ENCODE measurements at places on chromosomes 13 and 19. TPM values are rescaled to one million over a fixed set of nuclear protein-coding genes. Genes with fewer than 3 reads are reported as not detected.
A peak's percentile ranks its signal among the peaks of the same experiment; 100 is the strongest.

DNA sequence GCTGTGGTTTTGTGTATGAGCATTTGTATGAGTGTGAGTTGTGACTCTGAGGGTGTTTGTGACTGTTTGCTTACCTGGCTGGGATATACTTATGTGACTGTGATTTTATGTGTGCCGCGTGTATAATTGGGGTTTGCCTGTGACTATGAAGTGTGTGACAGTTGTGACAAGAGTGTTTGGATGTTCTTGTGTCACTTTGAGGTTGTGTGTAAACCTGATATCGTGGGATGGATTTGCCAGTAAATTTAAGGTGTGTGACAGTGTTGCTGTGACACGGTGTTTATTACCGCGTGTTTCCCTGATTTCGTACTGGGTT is 442 bp downstream of the ZNF420 start:
- no peak for DNase-seq

GRCh38 chr13:29579094-29579493 is 16.4 kb downstream of the SLC7A1 start:
- no peak for DNase-seq

GRCh38 chr19:33388725-33389420 is 15.4 kb downstream of the CEBPG start:
- DNase-seq, result no peak

DNA sequence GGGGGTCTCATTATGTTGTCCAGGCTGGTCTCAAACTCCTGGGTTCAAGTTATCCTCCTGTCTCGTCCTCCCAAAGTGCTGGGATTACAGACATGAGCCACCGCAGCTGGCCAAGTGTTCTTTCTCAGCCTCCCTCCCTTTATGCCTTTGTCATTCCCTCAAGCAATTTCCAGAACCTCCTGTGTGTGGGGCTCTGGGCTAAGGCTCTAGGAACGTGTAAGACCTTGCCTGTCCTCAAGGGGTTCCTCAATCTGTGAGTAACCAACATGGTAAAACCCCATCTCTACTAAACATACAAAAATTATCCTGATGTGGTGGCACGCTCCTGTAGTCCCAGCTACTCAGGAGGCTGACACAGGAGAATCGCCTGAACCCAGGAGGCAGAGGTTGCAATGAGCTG is 15.5 kb upstream of the SPACA4 start:
- no peak for DNase-seq

DNA sequence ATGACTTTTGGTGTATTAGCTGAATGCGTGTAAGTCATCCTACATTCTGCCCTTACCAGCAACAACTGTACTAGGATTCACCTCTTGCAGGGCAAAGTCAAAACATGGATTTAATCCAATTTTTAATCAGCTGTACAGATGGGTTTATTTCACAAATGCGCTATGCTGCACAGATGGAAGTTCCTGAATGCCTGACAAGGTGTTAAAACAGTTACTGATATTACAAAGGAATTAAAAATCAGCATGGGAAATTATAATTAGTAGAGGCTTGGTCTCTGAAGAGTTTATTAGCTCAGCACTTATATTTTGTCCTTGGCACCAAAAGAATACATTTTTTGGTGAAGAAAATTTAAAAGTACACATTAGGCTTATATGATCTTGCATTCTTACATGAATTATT is 448.9 kb downstream of the PCDH9 start:
- DNase-seq, result no peak

GRCh38 chr19:21133633-21134032 is 8.2 kb upstream of the ZNF431 start:
- no peak for DNase-seq

- no peak for DNase-seq
These were observed 60.3 kb downstream of the CCDC70 start for GRCh38 chr13:51921790-51922740.

DNA sequence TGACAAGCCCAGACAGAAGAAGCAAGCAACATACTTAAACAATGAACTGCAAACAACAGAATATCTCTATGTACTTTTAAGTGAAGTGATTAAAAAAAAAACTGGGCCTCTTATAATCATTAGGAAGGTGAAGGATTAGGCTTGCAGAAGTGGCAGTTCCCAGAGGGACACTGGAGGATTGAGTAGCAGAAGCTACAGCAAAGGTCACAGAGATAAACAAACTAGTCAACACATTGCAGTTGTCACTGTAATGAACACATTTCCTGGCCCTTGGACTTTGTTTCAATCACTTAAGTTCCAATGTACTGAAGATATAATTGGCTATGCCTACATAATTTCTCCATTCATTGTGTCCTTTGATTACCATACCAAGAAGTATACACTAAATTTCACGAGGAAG is 1498.8 kb downstream of the SLITRK5 start:
- no peak for DNase-seq

- DNase-seq, result no peak
These were observed 899.8 kb upstream of the MIR17HG start for GRCh38 chr13:90447734-90448101.

DNA sequence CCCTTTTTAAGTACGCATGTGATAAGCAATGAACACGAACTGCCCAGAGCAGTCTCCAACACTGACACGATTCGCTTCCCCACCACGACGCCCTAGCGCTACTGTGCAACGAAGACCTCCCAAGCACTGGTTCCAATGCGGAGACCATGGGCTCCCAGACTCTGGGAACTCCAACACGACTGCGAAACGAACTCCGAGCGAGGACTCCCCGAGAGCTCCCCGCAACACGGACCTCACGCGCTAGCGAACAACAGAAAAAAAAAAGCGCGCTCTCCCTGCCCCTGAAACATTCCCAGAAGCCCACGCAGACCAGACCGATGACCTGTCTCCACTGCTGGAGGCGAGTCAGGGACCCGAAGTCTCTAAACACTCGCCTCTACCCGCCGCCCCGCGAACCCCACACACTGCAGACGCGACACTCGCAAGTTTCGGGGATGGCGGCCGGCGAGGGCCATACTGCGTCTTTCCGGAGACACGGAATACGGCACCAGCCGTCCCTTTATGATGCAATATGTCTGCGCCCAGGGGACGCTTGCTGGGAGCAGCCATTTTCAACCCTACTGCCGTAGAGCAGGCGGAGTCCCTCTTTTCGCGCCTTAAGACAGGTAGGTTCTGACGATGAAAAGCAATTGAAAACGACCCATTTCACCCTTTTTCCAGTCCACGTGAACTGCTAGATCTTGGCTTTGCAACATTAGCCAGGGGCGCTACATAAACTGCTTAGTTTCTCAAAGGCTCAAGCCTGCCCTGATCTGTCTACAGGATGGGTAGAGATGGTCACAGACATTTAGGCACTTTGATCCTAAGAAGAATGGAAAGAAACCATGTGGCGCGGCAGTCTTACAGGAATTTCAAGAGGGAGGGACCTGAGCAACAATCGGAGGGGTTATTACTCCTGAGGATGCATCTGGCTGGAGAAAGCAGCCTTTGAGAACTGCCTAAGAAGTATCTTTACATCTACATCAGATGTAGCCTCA is at the start of gene ZNF577:
Gene ZNF577, minus strand, starts transcription at position 430 of the 977 bp plus-strand sequence. CDS start 7,569 bp downstream, outside the sequence.
- DNase-seq, result peak; percentile 44

DNA sequence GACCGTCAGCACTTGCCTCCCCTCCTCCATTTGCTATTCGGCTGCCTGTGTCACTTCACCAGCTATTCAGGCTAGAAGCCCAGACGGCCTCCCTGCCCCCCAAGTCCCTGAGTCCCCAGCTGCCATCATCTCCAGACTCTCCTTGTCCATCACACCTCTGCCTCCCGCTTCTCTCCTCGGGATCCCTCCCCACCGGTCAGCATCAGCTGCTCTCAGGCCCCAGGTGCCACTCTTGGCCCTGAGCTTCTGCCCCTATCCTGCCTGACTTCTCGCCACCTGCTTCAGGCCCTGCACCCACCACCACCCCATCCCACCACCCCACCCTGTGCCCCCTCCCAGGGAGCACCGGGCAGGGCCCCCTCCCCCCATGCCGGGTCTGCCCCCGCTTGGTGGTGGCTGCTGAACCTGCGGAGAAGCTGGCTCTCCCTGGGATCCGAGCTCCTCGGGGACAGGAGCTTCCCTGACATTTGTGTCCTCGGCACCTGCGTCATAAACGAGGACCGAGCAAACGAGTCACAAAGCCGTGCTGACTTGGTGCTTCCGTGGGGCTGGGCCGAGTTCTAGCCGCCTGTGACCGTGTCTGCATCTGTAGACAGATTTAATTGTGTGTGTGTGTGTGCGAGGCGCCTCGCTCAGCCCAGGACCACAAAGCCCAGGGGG is 70.3 kb upstream of the MCF2L start:
- no peak for DNase-seq

DNA sequence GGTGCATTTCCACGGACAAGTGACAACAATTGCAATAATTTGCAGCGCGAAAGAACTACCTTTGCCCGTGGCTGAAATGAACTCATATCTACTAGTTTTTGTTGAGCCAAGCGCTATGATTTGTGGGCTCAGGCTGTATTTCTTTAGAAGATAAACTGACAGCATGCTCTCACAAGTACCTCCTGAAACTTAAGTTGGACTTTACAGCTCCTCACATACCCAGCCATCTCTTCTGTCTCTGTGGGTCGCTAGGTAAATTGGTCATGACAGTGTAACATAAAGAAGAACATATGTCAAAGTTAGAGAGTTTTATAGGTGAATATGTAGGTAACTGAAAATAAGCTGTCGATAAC is 839 bp downstream of the COG6 start:
- no peak for DNase-seq

DNA sequence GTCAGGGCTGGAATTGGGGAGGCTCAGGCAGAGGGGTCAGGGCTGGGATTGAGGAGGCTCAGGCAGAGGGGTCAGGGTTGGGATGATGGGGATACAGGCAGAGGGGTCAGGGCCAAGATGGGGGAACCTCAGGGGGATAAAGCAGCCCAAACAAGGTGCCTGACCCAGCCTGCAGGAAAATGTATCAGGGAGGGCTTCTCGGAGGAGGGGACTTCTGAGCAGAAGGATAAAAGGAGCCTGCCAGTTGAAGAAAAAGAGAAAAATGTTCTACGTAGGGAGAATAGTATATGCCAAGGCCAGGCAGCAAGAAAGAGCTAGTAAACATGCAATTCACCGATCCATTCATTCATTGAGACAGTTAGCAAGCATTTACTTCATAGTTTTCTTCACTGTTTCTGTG is 84.8 kb downstream of the MAP4K1 start:
- no peak for DNase-seq

GRCh38 chr13:89061821-89062220 is 1390.7 kb downstream of the SLITRK5 start:
- no peak for DNase-seq

GRCh38 chr13:58004751-58005150 is 373.2 kb downstream of the PCDH17 start:
- no peak for DNase-seq

GRCh38 chr13:46593398-46593797 is 40.4 kb downstream of the LRCH1 start:
- peak; percentile 34 for DNase-seq

DNA sequence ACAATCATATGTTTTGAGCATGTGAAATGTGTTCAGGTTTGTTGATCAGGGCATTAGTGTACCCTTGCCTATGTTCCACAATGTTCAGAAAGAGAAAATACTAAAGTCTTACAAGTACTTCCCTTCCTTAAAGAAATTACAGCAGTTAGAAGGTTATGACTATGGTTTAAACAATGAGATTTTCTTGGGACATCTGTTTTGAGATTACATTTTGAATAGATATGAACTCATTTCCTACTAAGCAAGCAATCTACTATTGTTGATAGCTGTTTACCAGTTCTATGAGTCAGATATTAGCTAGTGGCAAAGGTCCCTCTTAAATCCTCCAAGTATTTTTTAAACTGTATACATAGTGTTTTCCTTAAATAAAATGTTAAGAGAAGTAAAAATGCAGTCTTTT is 241.3 kb downstream of the DACH1 start:
- no peak for DNase-seq

DNA sequence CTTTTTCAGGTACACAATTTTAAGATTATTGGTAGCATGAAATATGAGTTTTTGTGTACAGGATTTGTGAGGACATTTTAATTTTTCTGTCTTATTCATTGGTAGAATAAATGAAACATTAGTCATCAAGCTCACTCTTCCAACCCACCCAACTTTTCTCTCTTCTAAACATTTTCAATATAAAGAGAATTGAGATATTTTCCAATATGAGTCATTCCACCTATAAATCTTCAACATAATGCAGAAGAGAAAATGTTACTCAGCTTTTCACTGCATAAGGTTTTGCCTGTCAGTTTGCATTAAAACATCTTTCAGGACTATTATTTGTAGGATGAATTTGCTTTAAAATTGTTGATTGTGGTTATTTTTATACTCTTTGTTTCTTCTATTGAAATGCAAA is 330.7 kb downstream of the PCDH20 start:
- no peak for DNase-seq

DNA sequence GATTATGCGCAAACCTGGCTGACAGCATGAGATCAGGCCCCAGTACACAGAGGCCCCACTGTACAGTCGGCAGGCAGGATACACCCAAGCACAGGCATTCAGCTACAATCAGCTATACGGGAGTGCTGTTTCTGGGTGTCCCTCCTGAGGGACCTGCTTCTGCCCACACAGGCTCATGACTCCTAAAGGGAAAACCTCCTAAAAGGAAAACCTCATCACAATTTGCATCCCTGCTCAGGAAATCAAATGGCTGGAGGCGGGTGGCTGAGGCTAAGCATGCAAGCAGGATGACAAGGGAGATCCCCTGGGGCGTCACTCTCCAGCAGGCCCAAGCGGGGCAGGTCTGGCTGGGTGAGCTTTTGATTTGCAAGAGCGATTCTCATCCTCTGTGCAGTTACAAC is 99.8 kb downstream of the CRYL1 start:
- no peak for DNase-seq

GRCh38 chr19:8577741-8578140 is 499 bp upstream of the MYO1F start:
- no peak for DNase-seq

GRCh38 chr19:45729800-45730290 is 851 bp downstream of the FBXO46 start:
- DNase-seq, result no peak

- no peak for DNase-seq
These were observed 226.7 kb upstream of the TSHZ3 start for GRCh38 chr19:31575846-31576335.

The FFAR2 gene
- total RNA-seq, result not detected

The KLK14 gene
- total RNA-seq, result 0.82 TPM

The RYR1 gene
- 4.1 TPM for total RNA-seq

The MIDN gene
- total RNA-seq, result 68.4 TPM

The PGLYRP1 gene
- not detected for total RNA-seq

The ZNF534 gene
- total RNA-seq, result not detected

The GPALPP1 gene
- total RNA-seq, result 35.8 TPM

The PNMA8B gene
- 0.04 TPM for total RNA-seq

The ZNF563 gene
- total RNA-seq, result 3.7 TPM

The SOX1 gene
- total RNA-seq, result not detected
